ENCODE measurements at places on chromosomes 4 and X.

GRCh38 chr4:99617374-99617773, 40.3 kb downstream of the C4orf54 start:
- DNase-seq: no peak

- DNase-seq: no peak
Measured at GRCh38 chr4:101334963-101335572, 12.3 kb downstream of the PPP3CA start.

DNA sequence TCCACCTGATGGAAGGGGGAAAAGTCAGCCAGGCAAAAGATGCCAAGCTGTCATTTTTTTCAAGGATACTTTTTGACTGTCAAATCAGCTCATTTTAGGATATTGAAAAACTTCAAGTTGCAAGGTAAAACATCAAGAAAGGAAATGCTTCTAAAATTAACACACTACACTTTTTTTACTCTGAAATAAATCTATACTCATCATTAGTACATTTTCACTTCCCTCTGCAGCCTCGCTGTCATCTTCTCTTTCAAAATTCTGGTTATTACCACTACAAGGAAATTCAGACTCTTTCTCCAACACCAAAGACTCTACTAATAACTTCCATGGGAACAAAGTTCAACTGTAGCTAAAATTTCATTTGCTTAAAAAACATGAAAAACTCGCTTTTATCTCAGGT, 41.6 kb downstream of the APBB2 start:
- DNase-seq: no peak

DNA sequence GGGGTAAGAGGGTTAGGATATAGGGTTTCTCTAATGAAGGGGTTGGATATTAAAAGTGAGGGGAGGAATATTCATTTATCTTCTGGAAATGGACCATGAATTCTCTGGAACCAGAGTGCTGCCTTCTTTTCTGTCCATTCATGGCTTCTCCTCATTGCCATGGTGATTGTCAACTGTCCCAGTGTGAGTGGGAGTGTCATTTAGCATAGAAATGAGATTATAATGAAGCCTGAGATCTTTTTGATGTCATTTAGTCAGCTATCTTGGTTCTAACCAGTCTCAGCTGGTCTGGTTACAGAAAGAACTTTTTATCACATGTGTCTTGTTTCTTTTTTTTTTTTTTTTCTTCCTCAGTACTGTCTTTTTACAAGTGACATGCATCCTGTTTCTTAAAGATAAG, 497.3 kb upstream of the PITX2 start:
- no peak for DNase-seq

DNA sequence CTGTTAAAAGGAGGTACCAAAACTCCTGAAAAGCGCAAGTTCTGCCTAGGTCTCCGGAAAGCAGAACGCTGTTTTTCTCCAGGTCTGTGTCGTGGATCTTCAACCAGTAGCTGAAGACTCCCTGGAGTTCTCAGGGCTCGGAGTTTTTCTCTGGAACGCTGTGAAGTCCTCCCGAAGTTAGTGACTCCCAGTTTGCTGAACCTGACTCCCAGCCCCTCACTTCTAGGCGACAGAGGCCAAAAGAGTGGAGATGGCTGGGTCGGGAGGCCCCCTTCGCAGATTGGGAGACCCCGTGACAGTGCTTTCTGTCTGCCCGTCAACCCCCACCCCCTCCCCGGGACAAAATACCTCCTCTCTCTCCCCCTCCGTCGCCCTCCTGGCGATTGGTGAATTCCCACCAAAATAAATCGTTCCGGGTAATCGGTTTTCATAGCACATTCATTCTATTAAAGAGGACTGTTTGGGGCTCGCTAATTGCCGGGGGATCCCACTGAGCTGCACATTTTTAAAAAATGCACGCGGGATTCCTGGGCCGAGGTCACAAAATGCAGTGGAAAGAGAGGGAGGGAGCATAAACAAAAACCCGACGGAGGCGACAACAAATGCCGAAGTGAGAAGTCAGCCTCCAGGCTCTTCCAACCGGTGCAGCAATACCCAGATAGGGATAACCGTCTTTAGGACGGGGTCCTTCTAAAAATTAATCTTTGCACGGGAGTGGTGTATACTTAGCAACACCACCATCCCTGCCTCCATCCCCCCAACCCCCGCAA, 4.0 kb upstream of the MSX1 start:
- DNase-seq: peak; percentile 57

DNA sequence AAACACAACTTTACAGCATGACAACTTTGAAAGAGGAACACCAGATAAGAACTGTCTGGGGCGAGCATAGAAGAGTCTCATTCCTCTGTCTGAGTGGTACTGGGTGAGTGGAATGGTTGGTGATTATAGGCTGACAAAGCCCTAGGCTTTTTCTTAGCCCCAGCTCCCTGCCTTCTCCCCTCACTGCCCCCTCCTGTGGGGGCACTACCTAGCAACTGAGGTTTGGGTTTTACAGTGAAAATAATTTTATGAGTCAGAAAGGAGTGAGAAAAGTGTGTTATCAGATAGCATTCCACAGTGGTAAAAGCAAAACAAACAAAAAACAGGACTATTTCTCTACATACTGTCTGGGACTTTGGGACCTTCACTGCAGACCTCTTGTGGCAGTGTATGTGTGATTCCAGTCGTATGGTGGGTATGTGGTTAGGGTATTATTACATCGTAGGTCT, 10.5 kb upstream of the TMEM165 start:
- DNase-seq: no peak

DNA sequence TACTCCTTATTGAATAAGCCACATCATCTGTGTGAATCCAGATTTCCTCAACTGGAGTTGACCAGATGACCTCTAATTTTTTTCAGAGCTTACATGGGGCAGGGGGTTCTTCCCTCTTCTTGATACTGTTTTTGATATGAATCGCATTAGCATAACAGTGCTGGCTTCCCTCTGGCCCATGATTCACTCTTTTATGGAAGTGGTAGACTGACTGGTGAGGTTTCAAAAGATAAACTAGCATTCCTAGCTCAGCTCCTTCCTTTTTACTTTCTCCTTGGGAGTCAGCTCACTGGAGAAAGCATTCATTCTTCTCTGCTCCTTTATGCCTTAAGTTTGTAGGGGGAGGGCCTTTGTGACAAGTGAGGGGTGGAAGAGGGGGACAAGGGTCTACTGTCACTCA, 161.0 kb upstream of the FGF13 start:
- DNase-seq: no peak

GRCh38 chr4:600850-601515, 24.4 kb upstream of the PDE6B start:
- DNase-seq: no peak

DNA sequence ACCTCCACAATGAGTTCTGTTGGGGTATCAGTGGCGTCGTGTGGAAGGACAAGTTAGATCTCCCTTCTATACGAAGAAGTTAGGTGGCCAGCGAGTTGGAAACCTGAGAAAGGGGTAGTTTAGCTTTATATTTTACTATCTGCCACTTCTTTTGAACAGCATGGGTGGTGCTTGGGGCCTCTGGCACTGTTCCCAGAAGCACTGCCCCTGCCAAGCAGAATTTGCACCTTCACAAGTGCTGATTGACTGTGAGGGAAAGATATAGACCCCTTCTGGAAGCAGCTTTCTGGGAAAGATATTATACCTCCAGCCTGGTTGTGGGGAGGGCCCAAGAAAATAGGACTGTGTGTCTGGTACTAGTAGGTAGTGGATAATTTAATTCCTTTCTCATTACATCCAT, 246.9 kb downstream of the FBXO8 start:
- no peak for DNase-seq

DNA sequence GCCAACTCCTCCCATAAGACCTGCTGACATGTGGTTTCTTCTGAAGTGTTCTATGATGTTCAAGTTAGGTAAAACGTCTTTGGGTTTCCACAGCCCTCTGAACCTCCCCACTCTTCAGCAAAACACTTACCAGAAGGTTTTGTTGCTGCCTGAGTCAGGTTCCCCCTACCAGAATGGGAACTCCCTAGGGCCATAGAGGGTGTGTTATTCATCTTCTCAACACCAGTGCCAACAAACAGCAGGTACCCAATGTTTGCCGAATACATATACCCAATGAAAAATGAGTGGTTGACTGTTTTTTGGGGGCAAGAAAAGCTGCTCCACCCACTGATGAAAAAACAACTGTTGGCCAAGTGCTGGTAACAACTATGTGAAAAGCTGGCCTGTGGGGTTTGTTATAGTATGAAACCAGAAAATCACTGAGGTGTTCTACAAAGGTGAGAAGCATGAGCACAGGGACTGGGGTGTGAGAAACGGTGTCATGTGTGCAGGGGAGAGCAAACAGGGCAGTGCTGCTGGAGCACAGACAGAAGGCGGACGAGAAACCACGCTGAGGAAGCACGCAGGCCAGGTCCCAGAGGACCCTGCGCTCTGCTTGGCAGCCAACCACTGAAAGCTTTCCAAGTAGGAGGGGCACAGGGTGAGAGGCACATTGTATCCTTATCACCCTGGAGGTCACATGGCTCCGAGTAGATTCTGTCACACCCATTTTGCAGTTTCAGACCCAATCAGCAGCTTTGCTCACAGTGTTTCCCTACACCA, 28.8 kb downstream of the ATP8A1 start:
- DNase-seq: no peak

DNA sequence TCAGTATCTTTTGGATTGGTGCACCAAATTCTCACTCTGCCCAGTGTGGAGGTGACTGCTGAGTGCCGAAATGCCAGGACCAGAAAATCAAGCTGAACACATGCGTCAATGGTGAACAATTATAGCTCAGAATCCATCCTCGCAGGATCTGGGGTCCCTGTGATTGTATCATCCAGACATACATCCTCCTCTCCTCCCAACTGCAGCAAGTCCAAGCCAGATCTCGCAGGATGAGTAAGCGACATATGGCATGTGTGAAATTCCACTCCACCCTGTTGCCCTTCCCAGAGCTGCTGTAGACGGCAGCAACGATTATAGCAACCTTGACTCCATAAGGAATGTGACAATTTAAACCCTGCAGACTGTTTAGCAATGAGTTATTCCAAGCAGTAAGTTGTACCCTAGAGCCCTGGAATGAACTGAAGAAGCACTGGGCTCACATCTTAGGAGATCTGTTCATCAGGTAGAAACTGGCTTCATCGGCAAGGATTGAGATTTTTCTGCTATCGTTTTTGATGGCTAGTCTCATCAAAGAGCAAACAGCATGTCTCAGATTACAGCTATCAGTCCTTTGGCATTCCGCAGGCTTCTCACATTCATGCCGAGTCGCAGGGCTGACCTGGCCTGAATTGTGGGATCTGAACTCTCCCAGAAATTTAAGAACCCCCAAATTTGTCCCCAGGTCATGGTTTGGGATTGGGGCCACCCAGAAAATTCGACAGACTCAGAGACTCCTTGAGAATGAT, 35.5 kb upstream of the SORBS2 start:
- DNase-seq: peak; percentile 78

- no peak for DNase-seq
Measured at GRCh38 chrX:8864161-8864560, 63.0 kb upstream of the FAM9A start.

DNA sequence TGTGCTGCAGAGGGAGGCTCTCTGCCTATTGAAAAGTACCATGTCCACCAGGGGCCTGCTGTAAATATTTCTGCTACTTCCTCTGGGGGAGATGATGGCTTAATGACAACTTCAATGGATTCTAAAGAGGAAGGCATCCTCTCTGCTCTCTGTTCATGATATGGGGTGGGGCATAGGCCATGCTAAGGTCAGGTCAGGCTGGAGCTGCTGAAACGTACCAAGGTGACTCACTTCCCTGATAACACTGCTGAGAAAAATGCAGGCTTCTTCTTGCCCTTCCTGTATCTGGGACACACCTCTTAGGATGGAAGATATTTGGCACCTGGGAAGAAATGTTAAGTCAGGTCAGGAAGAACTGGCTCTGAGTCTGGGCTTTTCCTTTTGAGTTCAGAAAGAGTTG, 31.5 kb downstream of the HS3ST1 start:
- DNase-seq: no peak
